Activated CD8-positive, alpha-beta memory T cell treated with anti-CD3 and anti-CD28 coated beads for 1 hour (primary cell): ENCODE measurements at places on chromosomes 11 and 22.

- no peak for DNase-seq
Observed at GRCh38 chr11:117589063-117589462, 208.0 kb downstream of the DSCAML1 start.

- no peak for DNase-seq
Observed at GRCh38 chr11:114171257-114172054, 111.9 kb downstream of the ZBTB16 start.

DNA sequence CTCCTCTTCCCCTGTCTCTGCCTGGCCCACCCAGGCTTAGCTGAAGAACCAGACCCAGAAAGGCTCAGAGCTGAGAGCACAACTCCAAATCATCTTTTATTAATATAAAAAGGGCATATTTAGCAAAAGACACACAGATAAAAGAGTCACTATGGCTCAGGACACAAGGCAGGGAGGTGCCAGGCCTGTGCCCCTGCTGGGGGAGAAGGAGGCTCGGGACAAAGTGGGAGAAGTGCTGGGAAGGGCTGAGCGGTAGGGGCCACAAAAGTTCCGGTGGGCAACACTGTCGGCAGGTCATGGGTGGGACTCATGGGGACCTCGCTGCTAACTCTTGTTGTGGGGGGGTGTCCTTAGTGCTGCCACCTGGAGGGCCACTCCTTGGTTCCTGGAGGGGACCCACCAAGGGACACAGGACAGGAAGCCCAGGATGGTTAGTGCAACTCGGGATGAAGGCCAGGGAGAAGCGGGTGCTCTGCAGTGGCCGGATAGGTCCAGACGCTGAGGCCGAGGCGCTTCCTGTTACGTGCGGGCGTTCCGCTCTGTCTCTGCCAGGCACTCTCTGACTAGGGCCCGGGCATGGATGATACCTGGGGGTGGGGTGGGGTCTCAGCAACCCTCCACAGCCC lies 1.4 kb upstream of the PITPNM1 start:
- no peak for DNase-seq

GRCh38 chr11:65308281-65308891 lies 6.3 kb upstream of the CDC42EP2 start:
- no peak for DNase-seq

GRCh38 chr11:43145653-43146052 lies 166.1 kb upstream of the API5 start:
- DNase-seq = no peak

DNA sequence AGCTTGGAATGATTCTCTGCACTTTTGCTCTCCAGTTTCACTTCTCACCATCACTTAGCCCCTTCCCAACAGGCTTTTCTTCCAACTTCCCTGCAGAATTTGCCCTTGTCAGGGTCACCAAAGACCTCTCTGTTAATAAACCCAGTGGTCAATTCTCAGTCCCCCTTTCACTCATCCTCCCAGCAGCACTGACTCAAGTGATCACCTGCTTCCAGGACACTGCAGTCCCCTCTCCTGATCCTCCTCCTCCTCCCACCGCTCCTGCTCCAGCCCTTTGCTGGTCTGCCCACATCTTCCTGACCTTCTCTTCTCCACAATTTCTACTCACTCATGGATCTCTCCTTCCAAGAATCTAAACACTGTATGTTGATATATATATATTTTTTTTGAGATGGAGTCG lies 57.9 kb downstream of the SHISAL1 start:
- DNase-seq = no peak

GRCh38 chr11:24747275-24748251 lies 250.7 kb downstream of the LUZP2 start:
- DNase-seq = no peak

DNA sequence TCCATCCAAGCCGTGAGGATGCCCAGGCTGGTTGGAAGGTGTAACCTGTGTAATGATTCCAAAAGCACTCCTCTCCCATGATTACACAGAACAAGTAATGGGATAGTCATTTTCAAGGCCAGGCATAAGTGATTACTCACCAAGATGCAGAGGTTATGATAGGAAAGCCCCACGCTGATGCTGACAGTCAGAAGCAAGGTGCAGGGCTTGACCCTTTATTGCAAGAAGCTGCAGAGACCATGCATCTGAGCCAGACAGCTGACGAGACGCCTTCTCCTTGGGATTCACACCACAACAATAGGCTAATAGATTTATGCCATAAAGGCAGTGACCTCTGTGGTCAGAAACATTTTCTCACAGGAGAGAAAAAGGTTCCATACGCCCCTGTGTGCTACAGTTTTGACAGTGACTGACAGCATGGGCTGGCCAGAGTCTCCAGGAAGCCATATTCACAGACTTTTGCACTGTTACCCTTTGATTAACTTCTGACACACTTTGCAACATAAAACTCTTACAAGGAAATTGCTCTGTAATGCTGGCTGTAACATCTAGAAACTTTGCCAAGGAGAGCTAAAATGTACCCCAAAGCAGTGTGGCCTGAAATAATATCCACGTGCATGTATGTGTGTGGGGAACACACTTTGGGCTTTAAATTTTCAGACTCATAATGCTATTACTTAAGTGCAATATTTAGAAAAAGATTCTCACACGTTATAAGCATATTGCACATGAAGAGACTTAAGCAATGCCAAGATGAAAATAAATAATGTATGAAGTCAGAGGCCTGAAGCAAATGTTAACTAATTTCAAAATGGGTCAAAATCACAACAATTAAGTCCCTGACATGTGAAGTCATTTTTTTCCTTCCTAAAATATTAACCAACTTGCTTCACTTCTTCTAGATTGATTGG lies 1079.0 kb upstream of the TENM4 start:
- no peak for DNase-seq

DNA sequence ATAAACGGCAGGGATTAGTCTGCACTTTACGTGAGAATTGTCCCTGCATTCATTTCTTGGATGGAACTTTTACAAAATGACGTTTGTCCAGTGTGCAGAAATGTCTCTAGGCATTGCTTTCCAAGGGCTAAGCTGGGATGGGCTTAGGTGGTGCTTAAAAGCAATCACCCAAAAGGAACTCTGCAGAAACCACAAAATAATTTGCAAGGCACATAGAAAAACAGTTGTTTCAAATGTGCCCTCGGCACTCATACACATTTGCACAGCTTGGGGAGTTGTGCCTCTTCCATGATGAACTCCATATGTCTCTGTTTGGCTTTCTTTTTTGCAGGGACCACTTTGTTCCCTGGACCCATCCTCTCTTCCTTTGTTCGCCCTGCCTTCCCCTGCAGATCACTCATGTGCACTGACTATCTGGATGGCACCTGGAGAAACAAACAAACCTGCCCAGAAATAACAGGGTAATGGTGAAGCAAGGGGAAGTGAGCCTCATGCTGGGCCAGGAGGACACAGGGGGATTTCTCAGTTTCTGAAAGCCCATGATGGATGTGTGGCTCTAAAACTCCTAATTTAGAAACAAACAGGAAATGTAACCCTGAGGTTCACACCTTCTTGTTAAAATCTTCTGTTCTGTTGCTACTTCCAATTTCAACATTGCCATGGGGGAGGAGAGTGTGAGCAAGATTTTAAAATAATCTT lies 150.2 kb downstream of the SNX19 start:
- no peak for DNase-seq
